ENCODE measurements at places on chromosomes 11 and 22.

DNA sequence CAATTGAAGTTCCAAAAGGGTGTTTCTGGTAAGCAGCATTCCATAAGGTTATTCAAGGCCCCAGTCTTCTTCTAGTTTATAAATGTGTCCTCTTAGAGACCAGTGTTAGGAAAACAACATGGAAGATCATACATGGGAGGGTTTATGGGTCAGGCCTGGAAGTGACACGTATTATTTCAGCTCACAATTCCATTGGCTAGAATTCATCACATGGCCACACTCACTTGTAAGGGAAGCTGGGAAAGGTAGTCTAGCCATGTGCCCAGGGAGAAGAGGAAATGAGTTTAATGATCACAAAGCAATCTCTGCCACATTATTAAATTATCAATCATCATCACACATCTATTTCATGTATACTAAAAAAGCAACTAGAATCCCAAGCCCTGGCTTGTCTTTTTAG is 181.7 kb upstream of the TBCEL start:
- DNase-seq, result no peak

DNA sequence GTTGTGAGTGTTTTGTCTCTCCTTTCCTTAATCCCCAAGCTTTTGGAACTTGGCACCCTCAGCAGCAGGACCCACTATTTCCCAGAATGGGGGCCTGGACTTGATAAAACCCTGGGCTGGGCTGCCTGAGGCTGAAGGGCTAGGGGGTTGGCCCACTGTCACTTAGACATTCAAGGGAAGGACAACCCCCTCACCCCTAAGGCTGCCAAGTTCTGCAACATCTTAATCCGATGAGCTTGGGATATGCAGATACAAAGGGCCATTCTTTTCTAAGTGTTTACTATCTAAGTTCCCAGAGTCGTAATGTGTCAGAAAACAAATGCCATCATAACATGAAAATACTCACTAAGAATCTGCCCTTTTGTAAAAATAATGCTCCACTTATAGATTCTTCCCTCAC is 42.9 kb downstream of the IRAG1 start:
- no peak for DNase-seq

GRCh38 chr22:38127869-38128268 is 17.4 kb upstream of the BAIAP2L2 start:
- no peak for DNase-seq

DNA sequence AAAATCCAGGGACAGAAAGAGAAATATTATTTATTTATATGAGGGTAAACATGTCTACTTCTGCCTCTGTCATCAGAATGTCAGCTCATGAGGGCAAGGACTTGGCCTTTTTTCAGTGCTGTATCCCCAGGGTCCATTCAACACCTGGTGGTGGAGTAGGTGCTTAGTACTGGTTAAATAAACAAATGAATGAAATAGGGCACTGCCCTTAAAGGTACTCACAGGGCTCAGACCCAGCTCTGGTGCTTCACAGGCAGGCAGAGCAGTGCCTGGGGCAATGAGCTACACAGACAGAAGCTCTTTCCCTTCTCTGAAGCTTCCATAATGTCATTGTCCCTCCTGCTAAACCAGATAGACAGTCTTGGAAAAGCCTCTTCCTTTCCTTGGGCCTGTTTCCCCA is 30.9 kb downstream of the P4HA3 start:
- no peak for DNase-seq

GRCh38 chr11:107711861-107712755 is at the start of gene SLN:
SLN (minus strand) TSS chr11:107712056.
- DNase-seq, result no peak

- DNase-seq, result no peak
Measured at GRCh38 chr11:7576726-7577290, 63.0 kb downstream of the PPFIBP2 start.

- no peak for DNase-seq
Measured at GRCh38 chr11:97622795-97623194, 1233.0 kb downstream of the JRKL start.

DNA sequence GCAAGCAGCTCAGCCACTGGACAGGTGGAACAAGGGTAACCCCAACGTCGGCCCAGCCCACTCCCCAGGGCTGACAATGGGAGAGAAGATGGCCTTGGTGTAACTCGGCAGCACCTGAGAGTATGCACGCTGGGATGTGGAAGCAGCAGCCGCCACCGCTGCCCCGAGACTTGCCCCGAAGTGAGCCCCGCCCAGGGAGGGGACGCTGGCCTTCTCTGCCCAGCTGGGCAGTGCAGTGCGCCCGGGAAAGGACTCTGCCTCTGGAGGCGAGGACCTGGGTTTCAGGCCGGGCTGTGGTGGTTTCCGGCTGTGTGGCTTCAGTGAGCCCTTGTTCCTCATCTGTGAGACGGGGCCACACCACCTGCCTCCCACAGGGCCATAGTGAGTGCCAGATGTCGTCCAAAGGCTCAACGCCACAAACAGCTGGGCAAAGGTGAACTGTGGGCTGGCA is 8.6 kb upstream of the POLDIP3 start:
- DNase-seq, result no peak

DNA sequence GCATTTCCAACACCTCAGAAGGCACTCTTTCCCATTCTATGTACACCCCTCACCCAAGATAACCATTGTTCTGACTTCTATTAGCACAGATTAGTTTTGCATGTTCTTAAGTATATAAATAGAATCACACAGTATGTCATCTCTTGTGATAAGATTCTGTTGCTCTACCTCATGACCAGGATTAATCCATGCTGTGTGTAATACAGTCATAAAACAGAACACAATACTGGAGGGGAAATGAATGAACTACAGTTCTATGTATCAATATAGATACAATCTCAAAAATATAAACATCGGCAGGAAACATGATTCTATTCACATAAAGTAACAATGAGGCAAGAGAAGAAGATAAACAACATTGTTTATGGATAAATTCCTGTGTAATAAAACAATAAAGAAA is 151.5 kb downstream of the ATG16L2 start:
- no peak for DNase-seq

DNA sequence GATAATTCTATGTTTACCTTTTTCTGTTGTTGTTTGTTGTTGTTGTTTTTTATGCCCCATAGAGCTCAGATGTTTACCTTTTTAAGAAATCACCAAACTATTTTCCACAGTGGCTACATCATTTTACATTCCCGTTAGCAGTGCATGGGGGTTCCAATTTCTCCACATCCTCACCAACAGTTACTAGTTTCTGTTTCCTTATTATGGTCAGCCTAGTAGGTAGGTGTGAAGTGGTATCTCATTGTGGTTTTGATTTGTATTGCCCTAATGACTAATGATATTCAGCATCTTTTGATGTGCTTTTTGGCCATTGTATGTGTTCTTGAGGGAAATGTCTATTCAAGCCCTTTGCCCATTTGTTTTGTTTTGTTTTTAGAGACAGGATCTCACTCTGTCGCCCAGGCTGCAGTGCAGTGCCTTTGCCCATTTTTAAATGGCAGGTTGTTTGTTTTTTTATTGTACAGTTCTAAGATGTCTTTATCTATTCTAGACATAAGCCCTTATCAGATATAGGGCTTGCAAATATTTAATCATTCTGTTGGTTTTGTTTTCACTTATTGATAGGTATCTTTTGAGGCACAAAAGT is 27.5 kb downstream of the CHEK2 start:
- DNase-seq, result no peak

- DNase-seq, result peak; percentile 87
Measured at GRCh38 chr22:36331306-36331911, 56.4 kb downstream of the MYH9 start.

DNA sequence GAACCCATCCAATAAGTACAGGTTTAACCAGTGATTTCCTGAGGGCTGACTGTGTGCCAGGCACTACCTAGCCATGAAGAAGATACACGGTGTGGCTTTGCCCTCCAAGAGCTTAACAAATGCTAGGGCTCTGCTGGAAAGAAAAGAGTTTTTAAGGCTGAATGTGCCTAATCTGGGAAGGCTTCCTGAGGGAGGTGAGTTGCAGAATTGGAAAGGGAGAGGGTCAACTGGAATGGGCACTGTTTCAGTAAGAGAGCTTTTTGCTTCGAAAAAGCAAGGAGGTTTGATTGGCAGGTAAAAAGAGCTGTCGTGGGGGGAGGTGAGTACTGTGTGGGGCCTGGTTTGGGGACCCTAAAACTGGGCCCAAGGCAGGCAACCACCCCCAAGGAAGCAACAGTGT is 2.7 kb downstream of the FAM83F start:
- no peak for DNase-seq

DNA sequence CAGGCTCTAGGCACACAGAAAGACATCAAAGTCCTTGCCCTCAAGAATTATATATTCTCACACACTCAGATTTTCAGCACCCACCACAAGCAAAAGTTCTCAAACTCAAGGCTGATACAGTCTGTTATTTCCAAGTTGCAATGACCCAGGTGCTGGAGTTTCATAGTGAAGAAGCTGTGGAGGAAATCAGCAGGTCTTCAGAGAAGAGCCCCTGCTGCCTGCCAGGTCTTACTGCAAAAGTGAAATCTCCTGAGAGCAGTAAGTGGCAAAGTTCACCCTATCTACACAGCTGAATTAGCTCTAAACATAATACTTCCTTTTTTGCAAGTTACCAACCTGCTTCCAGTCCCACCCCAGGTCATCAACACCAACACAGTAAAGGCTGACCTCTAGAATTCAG is 64.6 kb downstream of the RPL27A start:
- no peak for DNase-seq

DNA sequence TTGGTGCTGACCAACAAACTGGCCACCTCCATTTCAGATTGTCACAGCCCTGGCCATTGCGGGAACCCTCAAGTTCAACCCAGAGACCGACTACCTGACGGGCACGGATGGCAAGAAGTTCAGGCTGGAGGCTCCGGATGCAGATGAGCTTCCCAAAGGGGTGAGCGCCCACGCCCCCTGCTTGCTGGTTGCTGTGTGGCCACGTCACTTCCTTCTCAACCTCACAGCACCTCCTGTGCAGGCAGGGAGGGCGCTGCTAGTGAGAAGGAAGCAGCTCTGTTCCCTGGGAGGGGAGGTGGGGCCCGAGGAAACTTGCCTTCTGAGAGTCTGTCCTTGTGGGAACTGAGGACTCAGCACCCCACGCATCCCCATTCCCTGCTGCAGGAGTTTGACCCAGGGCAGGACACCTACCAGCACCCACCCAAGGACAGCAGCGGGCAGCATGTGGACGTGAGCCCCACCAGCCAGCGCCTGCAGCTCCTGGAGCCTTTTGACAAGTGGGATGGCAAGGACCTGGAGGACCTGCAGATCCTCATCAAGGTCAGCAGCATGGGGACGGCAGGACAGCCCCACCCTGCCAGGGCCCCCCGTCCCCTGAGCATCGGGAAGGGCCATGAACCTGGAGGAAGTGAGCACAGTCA is 19.3 kb downstream of the POLR3H start:
- DNase-seq, result peak; percentile 78

DNA sequence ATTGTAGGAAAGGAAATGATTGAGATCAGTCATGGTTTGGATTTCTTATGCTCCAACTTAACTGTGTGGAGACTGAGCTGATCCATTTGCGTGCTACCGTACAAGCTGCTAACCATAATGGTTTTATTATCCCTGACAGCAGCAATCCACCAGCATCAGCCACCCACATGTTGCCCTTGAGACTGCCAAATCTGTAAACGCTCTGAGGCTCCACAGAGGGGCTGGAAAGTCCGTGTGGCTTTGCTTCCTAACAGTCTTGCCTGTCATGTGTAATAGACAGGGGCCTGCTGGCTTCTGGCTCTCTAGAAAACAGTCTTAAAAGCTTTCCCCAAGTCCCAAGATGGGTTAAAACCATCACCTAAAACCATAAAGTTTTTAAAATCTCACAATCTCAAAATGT is 30.1 kb downstream of the ATG16L2 start:
- no peak for DNase-seq
